ENCODE measurements at places on chromosomes 1 and 21.

DNA sequence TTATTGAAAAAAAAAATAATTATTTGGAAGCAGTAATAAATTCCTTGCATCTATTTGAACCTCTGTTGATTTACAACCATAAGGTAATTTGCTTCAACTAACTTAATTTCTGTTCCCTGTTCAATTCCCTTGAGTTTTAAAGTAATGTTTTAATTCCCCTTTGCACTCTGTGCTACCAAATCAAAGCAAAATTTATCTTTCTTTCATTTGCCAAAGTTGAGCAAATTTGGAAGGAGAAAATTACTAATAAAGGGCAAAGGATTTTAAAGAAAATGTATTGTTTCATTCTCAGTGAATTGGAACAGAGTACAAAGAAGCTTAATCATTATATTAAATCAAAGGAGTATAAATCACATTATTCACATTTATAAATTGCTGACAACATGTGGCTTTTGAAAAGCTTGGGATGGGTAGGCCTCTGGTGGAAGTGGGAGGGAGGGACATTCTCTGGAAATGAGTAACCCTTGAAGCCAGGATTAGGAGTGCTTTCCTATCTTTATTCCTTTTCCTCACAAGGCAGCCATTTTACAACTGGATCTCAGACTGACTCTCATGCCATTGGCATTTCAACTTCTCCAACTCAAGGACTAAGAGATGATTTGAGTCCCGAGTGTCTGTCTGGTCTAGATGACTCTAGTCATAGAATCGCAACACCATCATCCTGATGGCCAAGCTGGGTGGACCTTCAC, 331.6 kb upstream of the DUSP10 start:
- no peak for DNase-seq

DNA sequence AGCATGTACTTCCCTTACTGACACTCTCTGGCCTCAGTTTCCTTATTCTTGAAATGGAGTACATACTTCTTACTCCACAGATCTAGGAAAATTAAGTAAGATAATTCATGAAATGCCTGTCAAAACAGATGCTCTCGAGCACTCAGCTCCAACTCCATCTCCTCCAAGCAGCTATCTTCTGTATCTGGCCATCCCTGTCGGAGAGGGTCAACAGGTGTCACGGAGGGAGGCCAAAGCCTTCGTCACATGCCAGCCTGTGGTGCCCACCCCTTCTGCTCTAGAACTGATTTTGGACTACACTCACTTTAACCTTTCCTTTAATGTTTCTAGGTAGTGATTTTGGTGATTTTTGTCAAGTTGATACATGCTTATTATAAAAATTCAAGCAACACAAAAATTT, 18.8 kb upstream of the PKP1 start:
- DNase-seq, result no peak

GRCh38 chr1:92949937-92950817, 11.1 kb downstream of the DIPK1A start:
- no peak for DNase-seq

DNA sequence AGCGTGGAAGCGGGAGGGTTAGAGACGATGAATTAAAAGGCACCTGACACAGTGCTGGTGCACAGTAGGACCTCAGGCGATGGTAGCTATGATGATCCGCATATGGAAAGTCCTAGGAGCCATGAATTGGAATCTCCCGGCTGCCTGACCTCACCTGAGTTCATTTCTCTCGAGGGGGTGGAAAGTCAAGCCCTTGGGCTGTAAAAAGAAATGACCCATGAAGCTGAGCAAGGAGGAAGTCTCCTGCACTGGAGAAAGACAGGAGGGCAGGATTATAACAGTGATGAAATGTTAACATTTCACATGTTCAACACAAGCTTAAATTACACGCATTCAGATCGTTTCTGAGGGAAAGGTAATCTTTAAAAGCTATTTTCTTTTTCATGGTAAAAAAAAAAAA, 481.2 kb downstream of the MATN1 start:
- no peak for DNase-seq

DNA sequence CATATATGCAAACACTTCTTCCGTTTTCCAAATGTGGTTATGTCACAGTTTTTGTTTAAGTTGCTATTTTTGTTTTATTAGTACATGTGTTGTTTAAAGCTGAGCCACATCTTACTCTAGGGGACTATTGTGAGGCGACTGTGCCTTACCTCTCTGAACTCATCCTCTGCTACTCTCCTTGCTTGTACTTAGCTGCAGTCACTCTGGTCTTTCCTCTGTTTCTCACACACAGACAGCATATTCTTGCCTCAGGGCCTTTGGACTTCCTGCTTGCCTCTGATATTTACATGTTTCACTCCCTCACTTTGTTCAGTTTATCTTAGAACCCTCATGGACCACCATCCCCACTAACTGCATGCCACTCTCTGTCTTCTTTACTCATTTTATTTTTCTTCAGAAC, 101.1 kb downstream of the MACF1 start:
- DNase-seq, result no peak

- no peak for DNase-seq
Measured at GRCh38 chr1:113416496-113416895, 26.2 kb downstream of the MAGI3 start.
